ENCODE measurements at places on chromosomes 11 and 22.

DNA sequence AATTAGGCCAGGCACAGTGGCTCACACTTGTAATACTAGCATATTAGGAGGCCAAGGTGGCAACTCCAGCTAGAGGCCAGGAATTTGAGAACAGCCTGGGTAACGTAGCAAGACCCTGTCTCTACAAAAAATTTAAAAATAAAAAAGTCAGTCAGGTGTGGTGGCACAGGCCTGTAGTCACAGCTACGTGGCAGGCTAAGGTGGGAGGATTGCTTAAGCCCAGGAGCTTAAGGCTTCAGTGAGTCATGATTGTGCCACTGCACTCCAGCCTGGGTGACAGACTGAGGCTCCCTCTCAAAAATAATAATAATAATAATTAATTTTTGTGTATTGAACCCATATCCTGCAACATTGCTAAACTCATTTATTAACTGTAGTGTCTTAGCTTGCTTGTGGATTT is 15.3 kb upstream of the TRIM29 start:
- DNase-seq: no peak

DNA sequence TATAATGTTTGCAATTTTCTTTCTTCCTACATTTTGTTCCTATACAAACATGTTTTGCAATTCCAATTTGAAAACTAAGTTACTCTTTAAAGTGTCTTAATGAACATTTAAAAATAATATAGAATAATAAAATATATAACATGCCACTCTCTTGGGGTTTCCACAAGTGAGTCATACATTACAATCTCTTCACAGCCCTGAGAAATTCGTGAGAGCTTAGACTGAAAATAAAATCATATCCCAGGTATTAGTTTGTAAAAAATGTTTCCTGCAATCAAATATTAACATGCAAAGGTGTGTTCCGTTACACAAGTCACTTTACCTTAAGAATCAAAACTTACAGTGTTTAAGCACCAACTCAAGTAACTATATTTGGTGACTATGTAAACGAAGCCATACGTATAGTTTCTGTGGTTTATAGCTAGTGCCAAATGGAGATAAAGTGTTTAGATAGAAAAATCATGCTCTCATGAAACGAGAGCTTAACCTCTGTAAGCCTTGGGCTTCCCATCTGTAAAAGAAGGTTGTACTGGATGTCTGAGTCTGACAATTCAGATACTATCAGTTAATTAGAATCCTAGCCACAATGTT is 253.6 kb upstream of the ANO3 start:
- no peak for DNase-seq

DNA sequence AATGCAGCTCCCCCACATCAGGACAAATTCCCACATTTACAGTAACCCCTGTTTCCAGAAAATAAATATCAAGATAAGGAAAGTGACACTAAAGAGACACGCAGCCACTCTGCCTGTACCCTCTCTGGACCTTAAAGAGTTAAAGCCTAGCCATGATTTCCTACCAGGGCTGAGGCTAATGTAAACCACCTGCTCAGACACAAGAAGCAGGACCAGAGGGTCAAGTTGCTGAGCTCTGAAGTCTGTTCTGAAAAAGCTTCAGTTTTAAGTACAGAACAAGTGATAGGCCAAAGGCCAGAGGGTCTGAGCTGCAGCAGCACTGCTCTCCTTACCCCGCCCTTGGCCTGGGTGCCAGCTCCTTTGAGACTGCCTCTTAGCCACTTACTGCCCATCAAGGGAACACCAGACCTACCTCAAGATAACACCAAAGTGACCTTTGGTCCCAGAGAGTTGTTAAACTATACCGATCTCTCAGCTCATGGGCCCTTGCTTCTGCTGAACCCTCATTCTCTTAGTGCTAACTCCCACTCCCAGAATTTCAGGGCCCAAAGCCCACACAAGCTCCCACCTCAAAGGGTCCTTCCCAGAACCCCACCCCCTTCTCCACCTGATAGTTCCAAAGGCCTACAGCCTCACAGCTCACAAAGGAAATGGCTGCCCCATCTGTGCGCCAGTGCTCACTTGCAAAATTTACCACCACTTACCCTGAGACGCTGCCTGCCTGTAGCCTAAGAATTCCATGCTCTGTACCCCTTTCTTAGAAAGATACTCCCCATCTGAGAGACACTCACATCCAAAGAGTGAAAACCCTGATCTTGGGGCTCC is 40.5 kb downstream of the IL18BP start:
- no peak for DNase-seq

- no peak for DNase-seq
Observed at GRCh38 chr11:86440843-86441242, 66.2 kb downstream of the CCDC81 start.

GRCh38 chr11:66032957-66033735 is 6.9 kb upstream of the CATSPER1 start:
- no peak for DNase-seq

- no peak for DNase-seq
Observed at GRCh38 chr11:119789766-119790407, 60.9 kb upstream of the NECTIN1 start.

GRCh38 chr11:72514331-72514730 is 80.0 kb upstream of the CLPB start:
- no peak for DNase-seq

DNA sequence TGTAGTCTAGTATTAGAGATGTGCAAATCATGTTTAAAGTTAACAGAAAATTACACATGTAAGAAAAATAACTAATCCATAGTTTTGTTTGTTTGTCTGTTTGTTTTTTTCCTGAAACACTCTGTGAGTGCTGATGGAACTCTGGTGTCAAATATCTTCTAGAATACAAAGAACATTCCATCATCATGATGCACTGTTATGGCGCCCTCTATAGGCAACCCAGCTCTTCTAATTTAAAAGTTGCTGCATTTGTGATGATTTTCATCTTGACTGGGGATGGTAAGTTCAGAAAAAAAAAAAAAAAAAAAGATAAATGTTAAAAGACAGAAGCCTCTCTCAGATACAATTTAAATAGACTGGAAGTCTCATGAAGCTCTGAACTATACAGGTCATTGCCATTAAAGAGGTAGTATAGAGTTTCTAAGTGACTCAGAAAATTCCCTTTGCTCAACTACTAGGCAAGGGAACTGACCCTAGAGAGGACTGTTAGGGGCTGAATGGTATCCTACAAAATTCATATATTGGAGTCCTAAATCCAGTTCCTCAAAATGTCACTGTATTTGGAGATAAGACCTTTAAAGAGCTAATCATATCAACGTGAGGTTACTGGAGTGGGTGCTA is 597.2 kb upstream of the ANO3 start:
- no peak for DNase-seq

- DNase-seq: no peak
Observed at GRCh38 chr22:23101524-23101923, 31.2 kb downstream of the GNAZ start.

- no peak for DNase-seq
Observed at GRCh38 chr22:50505276-50505775, 2.2 kb downstream of the LMF2 start.

DNA sequence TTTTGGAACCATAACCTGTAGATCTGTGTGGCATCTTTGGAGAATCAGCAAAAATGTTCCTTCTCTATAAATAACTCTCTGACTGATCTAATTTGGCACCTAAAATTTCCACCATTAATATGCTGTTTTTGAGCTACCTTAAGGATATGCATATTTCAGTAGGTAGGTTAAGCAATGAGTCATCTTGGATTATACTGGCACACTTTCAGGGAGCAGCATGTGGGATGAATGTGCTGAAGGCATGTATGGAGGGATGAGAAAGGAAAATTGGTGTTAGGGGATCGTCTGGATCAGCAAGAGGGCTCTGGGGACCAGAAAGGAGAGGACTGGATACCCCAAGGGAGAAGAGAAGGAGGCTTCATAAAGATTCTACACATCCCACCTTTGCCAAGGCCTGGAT is 44.6 kb upstream of the ELF5 start:
- no peak for DNase-seq

DNA sequence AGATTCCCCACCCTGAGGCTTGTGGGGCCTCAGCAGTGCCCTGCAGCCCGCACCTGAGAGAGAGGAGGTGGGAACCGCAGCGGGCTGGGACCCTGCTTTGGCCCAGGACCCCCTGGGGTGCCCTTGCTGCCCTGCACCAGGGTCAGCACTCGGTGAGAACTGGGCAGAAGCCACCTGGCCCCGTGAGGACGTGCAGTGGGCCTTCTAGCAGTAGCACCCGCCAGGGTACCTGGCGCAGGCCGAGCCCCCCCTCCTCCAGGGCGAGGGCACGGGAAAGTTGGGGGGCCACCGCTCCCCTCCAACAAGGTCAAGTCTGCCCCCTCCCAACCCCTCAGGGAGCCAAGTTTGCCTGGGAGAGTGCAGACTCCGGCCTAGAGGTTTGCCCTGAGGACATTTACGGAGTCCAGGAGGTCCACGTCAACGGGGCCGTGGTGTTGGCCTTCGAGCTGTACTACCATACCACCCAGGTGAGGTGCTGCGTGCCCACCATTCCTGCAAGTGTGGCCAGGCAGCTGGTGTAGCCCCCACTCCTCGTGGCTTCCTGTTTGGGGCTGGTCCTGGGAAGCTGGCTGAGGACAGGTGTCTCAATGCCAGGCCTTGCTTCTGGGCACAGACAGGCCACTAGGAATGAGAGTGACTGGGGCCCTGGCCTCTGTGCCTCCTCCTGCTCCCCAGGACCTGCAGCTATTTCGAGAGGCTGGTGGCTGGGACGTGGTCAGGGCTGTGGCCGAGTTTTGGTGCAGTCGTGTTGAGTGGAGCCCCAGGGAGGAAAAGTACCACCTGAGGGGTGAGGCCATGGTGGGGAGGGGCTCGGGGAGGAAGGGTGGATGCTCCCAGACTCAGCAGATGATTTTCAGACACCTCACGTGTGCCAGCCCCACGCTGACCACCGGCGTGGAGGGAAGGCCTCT is 3.5 kb downstream of the PGGHG start:
- no peak for DNase-seq

GRCh38 chr11:120750647-120751549 is 239.3 kb downstream of the GRIK4 start:
- no peak for DNase-seq

- DNase-seq: no peak
Observed at GRCh38 chr22:32697331-32697995, 104.0 kb upstream of the TIMP3 start.

- no peak for DNase-seq
Observed at GRCh38 chr11:5600374-5600851, 4.0 kb downstream of the TRIM6 start.

DNA sequence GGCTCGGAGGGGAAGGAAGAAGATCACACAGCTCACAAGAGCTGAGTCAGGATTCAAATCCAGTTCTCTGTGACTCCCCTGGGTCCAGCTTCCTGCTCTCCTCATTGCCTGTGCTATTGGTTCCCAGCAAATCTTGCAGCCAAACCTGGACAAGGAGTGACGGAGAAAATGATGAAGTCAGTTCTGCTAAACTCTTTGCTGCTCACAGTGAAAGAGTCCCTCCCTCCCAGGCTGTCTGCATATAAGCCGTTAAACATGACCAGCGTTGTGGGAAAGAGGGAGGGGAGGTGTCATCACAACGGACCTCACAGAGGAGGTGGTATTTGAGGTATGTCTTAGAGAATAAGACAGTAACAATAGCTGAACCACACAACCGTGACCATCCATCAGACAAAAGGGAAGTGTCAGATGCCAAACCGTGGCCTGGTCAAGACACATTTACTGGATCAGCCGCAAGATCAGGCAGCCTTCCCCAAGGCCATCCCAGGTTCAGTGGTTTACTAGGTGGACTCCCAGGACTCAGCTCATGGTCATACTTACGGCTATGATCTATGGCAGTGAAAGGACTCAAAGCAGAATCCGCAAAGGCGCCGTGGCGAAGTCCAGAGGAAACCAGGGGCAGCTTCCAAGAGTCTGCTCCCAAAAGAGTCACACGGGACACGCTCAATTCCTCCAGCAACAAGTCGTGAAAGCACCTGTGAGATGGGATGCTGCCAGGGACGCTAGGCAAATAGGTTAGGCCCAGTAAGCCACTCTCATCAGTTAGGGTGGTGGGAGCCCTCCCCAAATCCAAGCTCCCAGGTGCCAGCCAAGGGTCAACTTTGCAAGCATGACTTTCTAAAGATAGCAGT is 2.8 kb upstream of the CYTH4 start:
- DNase-seq: no peak

- DNase-seq: no peak
Observed at GRCh38 chr11:70579316-70579955, 181.1 kb downstream of the CTTN start.

DNA sequence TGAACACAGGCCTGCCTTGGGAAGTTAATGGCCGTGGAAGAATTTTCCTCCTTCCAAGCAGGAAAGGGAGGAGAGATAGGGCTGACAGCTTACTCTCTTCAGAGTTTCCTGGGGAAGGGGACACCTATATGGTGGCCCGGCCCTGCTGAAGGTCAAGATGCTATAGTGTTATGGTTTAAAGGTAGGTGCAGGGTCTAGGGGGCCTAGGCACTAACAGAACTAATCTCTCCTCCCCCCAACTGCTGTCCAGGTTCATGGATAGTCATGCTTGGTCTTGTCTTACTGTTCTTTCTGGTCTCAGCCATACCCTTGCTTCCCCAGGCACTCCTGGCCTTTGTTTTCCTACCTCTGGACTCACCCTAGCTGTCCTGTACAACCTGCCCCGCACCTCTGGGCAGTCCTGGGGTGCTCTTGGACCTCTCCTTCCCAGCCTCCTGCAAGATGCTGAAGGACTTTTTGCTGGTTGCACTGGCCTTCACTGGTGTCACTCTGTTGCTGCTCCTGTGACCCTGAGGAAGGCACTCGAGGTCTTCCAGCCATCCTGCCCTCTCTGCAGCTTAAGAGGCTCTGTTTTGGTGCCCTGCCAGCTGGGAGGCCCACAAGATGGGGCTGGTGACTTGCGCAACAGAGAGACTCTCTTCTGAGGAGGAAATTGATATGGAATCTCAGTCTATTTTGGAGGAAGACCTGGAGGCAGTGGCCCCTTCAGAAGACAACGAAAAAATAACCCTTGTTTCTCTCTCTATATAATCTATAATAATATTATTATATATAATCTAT is 17.9 kb downstream of the SEC14L3 start:
- DNase-seq: no peak

- no peak for DNase-seq
Observed at GRCh38 chr11:99069856-99070444, 49.2 kb downstream of the CNTN5 start.

DNA sequence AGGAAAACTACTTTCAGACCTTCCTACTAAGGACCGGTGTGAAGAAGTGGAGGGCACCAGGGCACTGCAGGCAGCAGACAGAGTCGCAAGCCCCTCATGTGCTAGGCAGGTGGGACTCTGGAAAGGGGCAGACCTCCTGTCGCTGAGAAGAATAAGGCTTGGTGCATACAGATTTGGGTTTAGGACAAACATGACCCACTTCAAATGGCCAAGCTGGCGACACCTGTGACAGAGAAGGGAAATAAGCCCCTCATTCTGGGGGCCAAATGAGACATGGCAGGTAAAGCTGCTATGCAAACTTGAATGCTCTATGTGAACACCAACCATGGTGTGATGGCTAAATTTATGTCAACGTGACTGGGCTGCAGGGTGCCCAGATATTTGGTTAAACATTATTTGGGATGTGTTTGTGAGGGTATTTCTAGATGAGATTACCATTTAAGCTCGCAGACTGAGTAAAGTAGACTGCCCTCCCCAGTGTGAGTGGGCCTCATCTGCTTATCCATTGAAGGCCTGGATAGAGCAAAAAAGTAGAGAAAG is 112.4 kb upstream of the PITPNB start:
- DNase-seq: no peak

- DNase-seq: peak; percentile 55
Observed at GRCh38 chr11:62539238-62539925, 7.2 kb downstream of the AHNAK start.

GRCh38 chr11:44963136-44963535 is 12.5 kb upstream of the TP53I11 start:
- DNase-seq: no peak

GRCh38 chr22:33272871-33273270 is 214.7 kb upstream of the SYN3 start:
- DNase-seq: no peak
